ENCODE measurements at places on chromosomes 12 and 14. TPM values are rescaled to one million over a fixed set of nuclear protein-coding genes. Genes with fewer than 3 reads are reported as not detected.

Gene DTD2
- polyA plus RNA-seq = 18.5 TPM

Gene ABCB9
- 5.3 TPM for polyA plus RNA-seq

DNA sequence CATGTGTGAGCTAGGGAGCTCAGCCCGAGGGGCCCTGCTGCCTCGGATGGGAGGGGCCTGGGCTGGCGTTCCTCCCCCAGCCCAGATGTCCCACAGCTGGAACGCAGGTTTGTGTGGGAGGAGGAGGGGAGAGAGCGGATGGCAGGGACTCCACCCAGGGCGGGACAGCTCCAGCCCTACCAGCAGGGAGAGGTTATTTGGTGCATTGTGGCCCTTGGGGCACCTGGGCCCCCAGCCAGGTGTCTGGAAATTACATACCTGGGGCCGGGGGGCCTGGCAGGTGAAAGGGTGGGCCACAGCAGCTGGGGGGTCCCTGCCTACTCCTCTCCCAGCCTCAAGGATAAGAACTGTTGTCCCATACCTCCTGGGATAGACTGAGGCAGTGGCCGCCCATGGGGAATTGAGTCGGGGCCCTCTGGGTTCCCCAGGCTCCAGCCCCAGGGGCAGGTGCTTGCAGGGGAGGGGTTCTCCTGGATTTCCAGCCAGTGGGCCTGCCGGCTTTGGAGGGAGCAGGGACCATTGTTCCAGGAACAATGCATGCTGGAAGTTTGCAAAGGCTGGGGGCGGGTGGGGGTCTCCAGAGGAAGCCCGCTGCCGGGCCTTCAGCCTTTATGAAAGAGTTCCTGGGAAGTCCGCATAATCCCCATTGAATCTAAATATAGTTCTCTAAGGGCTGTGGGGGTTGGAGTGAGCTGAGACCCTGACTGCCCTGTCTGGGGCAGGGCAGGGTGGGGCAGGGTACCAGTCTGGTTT, 1.2 kb downstream of the KIF26A start:
- no peak for DNase-seq

GRCh38 chr14:30849354-30849753, 25.0 kb upstream of the COCH start:
- DNase-seq = no peak

DNA sequence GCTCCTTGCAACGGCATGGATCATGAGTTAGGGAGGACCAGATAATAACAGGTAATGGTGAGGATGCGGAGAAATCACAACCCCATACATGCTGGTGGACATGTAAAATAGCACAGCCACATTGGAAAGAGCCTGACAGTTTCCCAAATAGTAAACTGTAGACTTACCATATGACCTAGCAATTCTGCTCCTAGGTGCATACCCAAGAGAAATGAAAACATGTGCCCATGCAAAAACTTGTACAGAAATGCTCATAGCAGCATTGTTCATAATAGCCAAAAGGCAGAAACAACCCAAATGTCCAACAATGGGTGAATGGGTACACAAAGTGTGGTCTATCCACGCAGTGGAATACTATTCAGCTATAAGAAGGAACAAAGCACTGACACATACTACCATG, 97.5 kb upstream of the VRK1 start:
- no peak for DNase-seq

DNA sequence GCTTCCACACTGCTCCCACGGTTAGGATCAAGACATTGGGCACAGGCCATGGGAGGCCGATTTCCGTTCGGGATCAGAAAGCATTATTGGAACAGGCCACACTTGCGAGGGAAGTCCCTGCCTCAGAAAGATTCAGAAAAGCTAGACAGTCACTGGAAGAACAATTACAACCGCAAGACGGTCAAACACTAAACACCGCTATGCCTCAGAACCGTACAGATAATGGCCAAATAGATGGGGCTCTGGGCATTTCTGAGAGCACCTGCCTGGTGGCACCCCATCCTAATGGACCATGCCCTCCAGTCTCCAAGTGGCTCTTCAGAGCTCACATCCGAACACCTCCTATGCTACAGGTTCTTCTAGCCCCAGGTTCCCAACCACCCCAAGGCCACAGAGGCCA, 42.0 kb downstream of the SSH1 start:
- DNase-seq = no peak

- no peak for DNase-seq
Measured at GRCh38 chr14:36479344-36479743, 40.7 kb downstream of the NKX2-1 start.

DNA sequence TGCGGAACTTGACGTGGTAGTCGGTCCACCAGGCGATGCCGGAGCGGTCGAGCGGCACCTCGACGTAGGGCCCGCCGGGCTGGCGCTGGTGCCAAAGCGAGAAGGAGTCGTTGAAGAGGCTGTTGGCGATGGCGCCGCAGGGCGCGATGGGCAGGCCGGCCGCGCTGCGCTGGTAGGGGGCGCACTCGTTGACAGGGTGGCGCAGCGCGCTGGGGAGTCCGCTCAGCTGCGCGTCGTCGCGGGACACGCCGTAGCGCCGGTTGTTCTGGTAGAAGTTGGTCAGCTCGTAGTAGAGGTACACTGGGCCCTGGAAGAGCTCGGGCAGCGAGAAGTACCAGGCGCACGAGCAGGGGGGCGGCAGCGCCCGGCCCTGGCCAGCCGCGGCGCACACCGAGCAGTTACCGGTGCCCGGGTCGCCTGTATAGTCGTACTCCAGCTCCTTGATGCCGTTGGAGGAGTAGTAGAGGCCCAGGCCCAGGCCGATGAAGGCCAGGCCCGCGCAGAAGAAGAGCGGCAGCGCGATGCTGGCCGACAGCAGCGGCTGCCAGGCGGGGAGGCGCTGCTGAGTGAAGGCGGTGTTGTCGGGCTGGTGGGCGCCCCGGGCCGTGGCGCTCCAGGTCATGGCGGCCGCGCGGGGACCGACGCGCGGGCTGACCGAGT, 482 bp downstream of the TMEM30B start:
- no peak for DNase-seq

GRCh38 chr14:55271572-55272298, 514 bp downstream of the FBXO34 start:
- peak; percentile 70 for DNase-seq
